ENCODE measurements at places on chromosomes 1 and 21.

DNA sequence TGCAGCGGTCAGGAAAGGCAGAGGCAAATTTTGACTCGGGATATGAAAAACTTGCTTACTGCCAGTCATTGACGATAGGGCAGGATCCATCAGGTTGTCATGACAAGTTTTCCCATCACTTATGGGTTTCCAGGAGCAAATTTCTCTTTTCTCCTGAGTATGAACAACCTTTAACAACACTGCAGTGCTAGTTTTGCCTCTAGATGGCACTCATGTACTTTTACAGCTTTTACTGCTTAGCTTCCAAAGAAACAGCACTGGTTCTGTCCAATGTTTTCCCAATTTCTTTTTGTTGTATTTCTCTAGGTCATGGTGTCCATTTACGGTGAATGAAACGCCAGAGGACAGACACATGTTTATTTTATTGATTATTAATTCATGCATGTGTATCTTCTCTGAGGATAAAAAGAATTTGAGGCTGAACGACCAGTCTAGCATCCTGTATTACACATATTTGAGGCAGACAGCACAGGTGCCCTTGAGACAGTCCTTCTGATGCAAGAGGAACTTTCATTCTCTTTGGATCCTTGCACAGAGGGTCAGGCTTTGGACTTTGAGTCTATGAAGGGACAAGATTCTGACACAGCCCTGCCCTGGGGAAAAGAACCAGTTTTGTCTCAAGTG lies 112.3 kb upstream of the TRABD2B start:
- no peak for DNase-seq

DNA sequence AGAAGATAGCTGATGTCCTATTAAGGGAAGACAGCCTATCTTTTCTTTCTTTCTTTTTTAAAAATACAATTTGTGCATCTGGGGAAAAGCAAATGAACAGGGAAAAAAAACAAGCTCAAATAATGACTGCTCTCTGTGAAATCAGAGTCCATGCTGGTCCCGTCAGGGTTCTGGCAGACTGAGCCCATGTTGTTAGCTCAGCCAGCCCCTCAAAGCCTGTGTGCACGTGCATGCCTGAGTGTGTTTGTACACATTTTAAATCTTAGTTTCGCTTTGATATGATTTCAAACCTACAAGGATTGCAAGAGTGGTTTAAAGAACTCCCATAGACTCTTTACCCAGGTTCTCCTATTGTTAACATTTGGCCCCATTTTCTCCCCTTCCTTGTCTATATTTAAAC lies 231.8 kb upstream of the GREM2 start:
- no peak for DNase-seq

GRCh38 chr1:240134596-240134995 lies 42.9 kb downstream of the FMN2 start:
- no peak for DNase-seq

DNA sequence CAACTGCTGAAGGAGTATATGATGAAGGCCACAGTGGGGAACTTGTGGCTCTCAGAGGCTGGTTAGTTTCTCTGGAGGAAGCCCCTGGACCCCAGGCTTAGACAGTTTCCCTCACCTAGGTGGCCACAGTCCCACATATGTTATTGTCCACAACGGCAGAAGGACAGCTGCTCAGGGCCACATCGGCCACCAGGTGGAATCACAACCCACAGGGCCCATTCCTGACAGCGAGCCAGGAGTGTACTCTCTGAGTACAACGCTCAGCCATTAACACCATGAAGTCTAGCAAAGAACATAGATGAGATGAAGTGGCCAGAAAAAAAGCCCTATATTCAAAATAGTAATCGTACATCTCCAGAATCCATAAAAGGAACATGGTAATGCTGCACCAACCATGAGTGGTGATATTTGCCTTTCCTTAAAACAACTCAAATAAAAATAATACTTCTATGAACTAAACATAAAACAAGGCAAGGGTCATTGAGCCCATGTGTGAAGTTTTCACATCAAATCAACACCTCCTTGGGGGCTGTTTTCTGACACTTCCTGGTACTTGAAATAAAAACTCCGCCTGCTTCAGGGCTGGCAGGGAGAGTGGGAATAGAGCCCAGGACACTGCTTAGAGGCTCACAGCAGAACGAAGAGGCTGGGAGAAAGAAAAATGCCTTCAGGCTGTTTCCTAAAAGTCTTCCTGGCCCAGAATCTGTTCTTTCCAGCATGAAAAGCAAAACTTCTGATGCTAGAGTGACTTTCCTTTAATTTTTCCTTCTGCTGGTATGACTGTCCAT lies 383.3 kb downstream of the HHAT start:
- no peak for DNase-seq

- no peak for DNase-seq
These were observed 33.9 kb upstream of the SELENON start for GRCh38 chr1:25765923-25766589.

GRCh38 chr1:167469280-167469965 lies 48.9 kb downstream of the CD247 start:
- no peak for DNase-seq

- DNase-seq = no peak
These were observed 30.2 kb downstream of the AGPAT3 start for GRCh38 chr21:43895196-43895595.

- DNase-seq = no peak
These were observed 15.2 kb downstream of the EPHX1 start for GRCh38 chr1:225825078-225825477.

DNA sequence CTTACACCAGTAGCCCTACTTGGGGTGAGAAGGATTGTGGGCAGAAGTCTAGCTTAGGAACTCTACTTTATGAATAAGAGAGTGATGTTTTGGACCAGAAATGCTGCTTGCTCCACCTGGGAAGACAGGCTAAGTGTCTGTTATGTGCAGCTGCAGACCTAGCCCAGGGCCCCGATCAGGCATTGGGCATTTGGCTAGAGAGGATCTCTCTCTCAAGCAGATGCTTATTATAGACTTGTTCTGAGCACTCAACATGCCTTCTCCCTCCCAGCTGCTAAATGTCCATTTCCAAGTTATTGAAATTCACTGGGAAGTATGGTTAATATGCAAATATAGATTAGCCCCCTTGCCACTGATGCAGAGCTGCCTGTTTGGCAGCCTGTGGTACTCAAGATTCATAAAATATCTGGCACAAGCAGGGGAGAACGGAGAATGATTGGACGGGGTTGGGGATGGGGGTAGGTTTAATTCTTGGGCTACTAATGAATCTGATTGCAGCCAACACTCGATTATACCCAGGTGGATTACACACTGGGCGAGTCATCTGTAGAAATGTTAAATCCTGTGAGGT lies 115.9 kb downstream of the KCND3 start:
- no peak for DNase-seq

DNA sequence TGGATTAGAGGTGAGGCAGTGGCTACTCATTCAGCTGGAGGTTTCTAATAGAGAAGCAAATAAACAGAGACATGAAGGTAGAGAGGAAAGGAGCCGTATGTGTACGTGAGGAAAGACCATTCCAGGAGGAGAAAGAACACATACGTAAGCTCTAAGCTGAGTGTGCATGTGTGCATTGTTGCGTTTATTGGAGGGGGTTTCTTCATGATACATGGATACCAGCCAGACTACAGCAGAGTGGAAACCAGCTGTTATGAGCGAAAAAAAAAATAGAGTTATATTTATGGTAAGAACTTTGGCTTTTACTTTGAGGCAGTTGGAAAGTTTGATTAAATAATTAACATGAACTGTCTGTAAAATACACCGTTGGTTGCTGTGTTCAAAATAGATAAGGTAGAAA lies 173.4 kb upstream of the RGS18 start:
- no peak for DNase-seq

GRCh38 chr1:76868154-76868882 lies 1.0 kb downstream of the ST6GALNAC5 start:
- no peak for DNase-seq

- DNase-seq = no peak
These were observed 55.0 kb downstream of the ALG14 start for GRCh38 chr1:95017775-95018174.

DNA sequence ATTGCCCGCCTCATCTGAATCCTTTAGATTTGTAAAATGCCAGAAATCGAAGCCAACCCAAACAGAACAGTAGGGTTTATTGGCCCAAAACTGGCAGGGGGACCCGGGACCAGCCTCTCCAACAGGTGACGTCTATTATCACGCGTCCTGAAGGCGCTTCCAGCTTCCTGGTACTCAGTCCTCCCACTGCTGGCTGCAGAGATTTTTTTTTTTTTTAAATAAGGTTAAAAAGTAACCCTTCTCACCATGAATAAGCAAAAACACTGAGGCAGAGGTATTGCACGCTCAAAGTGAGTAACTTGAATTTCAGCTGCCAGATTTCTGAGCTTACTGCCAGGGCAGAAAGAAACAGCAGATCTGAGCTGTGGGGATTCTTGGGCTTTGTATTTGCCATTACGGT lies 54.4 kb upstream of the GCLM start:
- DNase-seq = no peak

DNA sequence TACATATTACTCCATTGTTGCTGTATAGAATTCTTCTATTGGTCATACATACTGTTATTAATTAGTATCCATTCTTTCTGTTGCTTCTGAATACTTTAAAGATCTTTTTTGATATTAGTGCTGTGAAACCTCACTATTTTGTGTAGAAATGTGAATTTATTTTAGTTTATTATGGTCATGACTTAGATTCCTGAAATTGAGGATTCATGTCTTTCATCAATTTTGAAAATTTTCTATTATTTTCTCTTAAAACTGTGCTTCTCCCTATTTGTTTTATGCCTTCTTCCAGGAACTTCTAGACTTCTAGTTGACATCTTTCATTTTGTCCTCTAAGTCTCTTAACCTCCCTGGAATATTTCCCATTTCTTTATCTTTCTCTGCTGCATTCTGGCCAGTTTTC lies 113.1 kb downstream of the NTPCR start:
- DNase-seq = no peak

DNA sequence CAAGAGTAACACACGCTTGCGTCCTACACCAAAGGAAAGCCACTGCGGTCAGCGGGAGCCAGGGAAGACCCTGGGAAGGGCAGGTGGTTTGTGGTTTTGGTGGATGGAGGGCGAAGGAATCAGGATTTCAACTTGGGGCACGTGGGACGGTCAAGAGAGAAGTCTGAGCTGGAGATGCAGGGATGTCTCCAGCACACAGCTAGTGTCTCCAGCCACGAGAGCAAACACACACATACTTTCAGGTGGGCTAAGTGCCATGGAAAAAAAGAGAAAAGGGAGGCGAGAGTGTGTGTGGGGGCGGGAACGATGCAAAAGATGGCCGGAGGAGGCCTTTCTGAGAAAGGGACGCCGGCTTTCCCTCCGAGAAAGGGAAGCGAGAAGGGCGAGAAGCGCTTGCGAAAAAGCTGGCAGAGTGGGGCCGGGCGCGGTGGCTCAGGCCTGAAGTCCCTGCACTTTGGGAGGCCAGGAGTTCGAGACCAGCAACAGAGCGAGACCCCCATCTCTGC lies 1.4 kb upstream of the SRRM1 start:
- peak; percentile 9 for DNase-seq

DNA sequence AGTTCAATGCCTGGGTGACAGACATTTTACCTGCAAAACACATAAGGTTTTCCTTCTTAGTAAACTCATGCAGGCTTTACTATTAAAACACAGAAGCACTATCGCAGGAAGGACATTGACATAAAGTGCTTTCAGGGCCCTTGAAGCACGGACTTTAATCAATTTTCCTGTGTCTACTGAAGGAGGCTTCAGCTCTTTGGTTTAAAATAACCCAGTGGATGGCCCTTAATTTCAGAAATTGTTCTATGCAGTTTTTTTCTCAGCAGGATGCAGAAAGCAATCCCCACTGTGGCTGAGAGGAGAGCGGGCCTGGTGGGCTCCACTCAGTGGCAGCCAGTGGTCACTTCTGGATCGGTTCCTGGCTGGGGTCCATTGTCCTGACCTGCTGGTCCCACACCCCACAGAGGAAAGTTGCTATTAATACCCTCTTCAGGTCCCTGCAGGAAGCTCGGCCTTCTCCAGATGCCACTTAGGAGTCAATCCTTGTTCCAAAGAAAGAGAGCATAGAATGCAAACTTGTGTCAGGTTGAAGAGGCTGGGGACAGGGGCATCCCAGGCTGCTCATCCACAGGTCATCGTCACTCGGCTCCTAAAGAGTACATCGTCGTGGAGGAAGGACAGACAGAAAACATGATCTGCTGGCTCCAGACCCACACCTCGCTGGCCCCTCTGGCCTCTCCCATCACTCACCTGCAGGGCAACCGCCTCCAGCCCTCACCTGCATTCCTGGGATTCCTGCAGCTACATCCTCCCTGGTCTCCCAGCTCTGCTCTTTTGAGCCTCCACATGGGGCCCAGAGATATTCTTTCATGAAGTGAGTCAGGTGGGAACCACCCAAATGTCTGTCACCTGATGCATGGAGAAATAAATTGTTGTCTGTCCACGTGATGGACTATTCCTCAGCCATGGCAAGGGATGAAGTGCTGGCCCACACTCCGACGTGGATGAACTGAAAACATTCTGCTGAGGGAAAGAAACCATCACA lies 153.1 kb downstream of the PSMG1 start:
- DNase-seq = no peak

GRCh38 chr1:16967962-16968361 lies 12.5 kb downstream of the MFAP2 start:
- no peak for DNase-seq

GRCh38 chr1:162740755-162741154 lies 49.7 kb upstream of the HSD17B7 start:
- no peak for DNase-seq

DNA sequence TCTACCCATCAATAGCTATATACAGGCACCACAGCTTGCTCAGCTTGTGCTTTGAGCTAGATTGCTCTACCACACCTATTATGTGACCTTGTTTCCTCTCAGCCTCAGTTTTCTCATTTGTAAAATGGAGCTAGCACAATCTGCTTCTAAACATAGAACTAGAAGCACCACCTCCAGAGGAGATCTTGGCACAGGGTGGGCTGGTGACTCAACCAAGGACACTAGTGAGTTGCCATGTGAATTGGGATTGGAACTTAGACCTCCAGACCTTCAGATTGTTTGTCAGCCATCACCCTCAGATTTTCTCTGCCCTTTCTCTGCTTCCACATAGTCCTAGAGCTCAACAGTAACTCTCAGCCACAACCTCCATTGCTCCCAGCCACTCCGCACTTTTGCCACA lies 3.0 kb upstream of the MACO1 start:
- DNase-seq = no peak

GRCh38 chr1:37656881-37657280 lies 22.2 kb upstream of the RSPO1 start:
- DNase-seq = no peak

DNA sequence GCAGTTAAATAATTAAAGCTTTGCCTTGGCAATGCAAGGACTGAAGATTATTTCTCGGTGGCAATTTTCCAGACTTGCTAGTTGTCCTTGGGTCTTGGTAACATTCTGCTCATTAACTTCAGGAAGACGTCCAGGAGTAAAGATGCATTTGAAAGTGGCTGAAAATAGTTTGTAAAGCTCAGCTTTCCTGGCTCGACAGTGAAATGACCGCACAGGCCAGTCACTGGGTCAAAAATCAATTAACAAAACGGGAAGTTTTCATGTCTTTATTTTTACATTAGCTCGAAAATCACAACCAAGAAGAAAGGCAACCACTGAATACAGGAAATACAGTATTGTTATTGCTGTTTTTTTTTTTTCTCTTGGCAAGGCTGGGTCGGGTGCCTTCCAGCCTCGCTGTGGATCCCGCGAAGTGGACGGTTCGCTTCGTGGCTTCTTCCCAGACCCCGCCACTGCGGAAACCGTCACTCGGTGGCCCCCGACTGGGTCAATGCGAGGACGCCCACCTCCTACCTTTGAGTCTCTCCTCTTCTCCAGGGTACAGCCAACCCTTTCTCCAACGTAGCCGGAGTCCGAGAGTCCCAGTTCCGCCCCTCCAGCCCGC lies 479 bp upstream of the SNX7 start:
- no peak for DNase-seq

Measured in activated naive CD4-positive, alpha-beta T cell (primary cell).